ENCODE measurements at places on chromosomes 16 and 17.

- no peak for DNase-seq
These were observed 6.0 kb upstream of the HS3ST3B1 start for GRCh38 chr17:14294876-14295275.

GRCh38 chr16:1535391-1536291 lies 2.2 kb downstream of the TMEM204 start:
- DNase-seq = no peak

GRCh38 chr17:50928646-50929045 lies 62.5 kb upstream of the TOB1 start:
- no peak for DNase-seq

GRCh38 chr16:89346869-89347268 lies 129.4 kb downstream of the ZNF778 start:
- DNase-seq = no peak

GRCh38 chr17:74513987-74514631 lies 17.2 kb downstream of the CD300LB start:
- DNase-seq = no peak

DNA sequence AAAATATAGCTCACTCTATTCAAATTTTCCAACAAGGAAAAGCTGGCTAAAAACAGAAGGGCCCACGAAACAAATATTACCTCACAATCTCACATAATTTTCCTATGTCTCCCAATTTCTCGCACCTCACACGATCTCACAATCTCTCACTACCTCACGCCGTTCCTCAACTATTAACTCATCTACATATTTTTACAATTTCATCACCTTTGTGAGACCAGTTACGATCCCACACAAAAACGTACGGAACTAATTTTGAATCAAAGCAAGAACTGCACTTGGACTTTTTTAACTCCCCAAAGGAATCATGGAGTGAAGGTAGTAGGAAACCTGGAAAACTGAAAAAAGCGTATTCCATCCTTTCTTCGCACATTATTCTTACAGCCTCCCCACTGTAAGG lies 1.1 kb downstream of the CBX1 start:
- DNase-seq = no peak

DNA sequence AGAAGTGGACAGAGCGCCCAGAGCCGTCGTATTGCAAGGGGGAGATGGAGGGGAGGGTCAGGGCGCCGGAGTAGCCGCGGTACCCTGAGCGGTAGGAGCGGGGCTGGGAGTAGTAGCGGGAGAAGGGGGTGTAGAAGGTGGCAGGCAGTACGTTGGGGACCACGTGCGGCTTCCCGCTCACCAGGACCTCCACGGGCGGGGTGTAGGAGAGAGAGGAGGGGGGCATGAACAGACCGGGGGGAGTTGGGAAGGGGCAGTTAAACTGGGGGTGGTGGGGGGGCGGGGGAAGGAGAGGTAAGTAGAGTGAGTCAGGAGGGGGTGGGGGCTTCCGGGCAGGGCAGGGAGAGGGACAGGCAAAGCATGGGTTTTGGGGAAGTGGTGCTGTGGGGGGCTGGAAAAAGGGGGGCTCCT lies 16.8 kb downstream of the ST6GALNAC2 start:
- no peak for DNase-seq

- no peak for DNase-seq
These were observed 2.9 kb upstream of the RANGRF start for GRCh38 chr17:8285270-8286181.

- no peak for DNase-seq
These were observed 156.0 kb upstream of the MAF start for GRCh38 chr16:79756571-79756970.

GRCh38 chr17:20263595-20263994 lies 203.7 kb downstream of the LGALS9B start:
- DNase-seq = no peak

DNA sequence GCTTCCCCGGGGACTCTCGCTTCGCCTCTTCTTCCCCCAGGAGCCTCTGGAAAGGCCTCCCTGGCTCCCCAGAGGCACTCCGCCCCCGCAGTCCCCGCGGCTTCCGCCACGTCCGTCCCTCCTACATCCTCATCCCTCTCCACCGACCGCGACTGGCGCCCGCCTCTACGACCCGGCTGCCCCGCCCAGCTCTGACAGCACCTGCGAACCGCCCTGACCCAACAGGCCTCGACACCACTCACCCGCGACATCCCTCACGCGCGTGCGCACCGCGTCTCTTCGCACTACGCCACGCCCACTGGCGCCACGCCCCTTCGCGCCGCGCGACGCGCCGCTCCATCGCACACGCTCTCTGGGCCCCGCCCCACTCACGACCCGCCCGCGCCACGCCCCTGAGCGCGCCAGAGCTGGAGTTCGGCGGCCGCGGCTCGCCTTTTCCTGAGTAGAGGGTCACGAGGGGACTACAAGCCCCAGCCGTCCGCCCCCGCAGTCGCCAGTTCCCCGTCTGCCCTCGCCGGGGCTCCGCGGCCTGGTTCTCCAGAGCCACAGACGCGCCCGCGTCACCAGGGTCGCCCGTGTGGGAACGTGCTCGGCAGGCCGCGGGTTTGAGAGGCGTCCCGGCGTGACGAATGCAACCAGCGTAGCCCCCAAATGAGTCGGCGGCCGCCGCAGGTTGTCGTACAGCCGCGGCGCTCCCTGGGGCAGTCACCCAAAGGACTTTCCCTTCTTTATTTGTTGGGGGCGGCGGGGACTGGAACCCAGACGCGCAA lies 56.2 kb upstream of the LRRC37A3 start:
- DNase-seq = peak; percentile 97

- DNase-seq = no peak
These were observed 14.5 kb downstream of the TEX14 start for GRCh38 chr17:58677194-58677880.

GRCh38 chr16:20874088-20874581 lies 26.0 kb downstream of the DCUN1D3 start:
- DNase-seq = no peak

Data from activated CD4-positive, alpha-beta T cell treated with anti-CD3 and anti-CD28 coated beads for 4 hours (primary cell).